ENCODE measurements at places on chromosomes 1 and 21.

DNA sequence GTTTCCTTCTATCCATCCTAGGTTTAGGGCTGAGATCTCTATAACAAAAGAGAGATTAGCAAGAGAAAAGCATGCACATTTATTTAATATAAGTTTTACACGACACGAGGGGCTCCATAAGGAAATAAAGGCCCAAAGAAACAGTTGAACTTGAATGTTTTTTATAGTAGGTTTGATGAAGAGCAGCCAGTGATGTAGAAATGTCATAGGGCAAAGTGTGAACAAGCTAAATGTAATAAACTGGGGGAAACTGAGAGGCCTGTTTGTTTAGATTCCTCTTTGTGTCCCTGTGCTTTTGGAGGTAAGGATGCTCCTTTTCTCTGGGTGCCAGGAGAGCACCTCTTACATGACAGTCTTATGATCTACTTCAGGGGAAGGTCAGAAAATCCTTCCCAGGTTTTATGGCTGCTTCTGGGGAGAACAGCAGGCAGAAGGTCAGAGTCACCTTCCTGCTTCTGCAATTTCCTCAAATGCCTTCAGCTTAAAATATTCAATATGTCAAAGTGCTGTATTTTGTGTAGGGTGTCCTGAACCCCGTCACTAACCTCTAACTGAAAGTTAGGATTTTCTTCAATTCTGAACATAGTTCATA lies 9.5 kb upstream of the HORMAD1 start:
- no peak for DNase-seq

DNA sequence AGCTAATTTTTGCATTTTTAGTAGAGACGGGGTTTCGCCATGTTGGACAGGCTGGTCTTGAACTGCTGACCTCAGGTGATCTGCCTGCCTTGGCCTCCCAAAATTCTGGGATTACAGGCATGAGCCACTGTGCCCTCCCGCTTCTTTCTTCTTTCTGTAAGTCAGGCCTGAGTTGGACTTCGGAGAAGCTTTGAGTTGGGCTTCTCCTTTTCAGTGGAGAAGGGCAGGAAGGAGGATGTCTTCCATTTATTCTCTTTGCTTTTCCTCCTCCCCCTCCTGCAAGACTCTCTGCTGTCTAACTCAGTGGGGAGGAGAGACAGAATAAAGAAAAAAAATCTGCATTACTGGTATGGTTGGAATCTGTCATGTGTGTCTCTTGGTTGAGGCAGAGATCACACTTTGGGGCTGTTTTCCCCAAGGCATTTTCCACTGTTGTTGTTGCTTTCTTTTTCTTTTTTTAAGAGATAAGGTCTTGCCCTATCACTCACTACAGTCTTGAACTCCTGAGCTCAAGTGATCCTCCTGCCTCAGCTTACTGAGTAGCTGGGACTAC lies 13.2 kb upstream of the DEGS1 start:
- no peak for DNase-seq

- peak; percentile 3 for DNase-seq
These were observed 2.7 kb upstream of the MYOC start for GRCh38 chr1:171654942-171655745.

- no peak for DNase-seq
These were observed 294.8 kb downstream of the PCP4 start for GRCh38 chr21:40162075-40162474.

DNA sequence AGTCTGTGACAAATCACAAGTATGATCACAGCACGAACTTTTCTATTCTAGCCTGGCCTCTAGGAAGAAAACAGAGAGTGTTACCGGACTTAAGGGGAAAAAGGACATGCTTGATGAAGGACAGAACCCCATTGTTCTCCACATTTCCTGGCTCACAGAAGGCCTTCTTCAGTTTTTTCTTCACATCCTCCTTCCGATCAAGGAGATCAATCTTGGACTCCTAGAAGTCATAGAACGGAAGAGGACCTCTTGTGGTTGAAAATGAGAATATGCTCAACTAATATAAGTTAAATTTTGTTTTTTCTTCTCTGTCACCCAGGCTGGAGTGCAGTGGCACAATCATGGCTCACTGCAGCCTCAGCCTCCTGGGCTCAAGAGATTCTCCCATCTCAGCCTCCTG lies 30.3 kb downstream of the YARS1 start:
- no peak for DNase-seq

DNA sequence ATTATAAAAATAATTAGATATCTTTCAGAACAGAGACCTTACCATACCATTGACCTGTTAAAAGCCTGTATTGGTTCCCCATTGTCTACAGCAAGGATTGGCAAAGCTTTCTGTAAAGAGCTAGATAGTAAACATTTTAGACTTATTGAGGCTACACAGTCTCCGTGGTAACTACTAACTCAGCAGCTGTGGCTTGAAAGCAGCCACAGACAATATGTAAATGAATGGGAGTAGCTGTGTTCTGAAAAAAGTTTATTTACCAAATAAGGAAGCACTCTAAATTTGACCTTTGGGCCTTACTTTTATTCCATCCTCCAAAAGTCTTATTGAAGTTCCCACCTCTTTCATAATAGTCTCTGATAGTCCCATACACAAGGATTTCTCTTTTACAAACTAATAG lies 39.7 kb downstream of the NUP210L start:
- peak; percentile 2 for DNase-seq

DNA sequence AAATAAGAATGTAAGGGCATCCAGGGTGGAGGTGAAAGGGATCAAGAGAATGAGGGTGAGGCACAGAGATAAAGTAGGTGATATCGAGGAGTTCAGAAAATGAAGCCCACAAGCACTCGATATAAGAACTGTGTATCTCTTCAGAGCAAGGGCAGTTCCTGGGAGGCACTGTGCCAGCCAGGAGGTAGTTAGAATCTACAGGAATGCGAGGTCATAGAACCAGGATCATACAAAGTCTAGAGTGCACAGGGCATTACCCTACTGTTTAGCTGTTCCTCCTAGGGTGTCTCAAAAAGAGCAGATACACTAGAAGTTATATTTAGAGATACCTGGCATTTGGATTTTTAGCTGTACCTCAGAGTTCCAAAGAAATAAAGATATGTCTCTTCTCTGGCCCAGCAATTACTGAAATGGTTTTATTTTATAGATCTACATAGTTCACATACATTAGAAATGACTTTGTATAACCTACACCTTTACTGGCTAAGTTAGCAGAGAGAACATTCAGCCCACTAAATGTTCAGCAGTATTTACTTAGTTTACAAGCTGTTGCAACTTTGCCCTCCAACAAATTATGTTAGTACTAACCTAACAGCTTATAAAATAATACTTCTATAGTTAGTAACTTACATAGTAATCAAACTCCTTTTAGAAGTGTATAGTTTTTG lies 1.6 kb downstream of the OVAAL start:
- no peak for DNase-seq

DNA sequence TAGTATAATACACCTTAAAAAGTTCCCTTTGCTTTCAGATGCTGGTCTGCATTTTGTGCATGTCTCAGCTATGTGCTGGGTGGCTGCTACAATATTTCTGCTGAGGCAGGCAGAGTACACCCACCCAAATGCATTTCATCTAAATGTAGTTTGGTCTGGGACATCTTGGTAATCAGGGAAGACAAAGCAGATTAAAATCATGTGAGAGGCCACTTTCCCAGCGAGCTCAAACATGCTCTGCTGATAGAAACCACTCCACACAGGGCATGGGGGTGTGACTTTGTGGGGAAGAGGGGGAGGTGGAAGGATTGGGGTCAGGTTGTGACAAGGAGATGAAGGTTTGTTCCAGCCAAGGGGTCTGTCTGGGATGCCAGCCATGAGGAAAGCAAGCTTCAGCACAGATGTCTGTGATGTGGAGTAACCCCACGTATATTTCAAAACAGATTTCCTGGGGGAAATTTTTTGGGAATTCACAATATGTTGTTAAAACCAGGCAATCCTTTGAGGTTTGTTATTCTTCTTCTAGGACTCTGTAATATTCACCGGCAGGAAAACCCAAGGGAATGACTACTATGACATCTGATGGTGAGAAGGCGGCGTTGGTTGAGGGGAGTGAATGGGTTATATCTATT lies 255.1 kb upstream of the FGGY start:
- DNase-seq, result no peak

DNA sequence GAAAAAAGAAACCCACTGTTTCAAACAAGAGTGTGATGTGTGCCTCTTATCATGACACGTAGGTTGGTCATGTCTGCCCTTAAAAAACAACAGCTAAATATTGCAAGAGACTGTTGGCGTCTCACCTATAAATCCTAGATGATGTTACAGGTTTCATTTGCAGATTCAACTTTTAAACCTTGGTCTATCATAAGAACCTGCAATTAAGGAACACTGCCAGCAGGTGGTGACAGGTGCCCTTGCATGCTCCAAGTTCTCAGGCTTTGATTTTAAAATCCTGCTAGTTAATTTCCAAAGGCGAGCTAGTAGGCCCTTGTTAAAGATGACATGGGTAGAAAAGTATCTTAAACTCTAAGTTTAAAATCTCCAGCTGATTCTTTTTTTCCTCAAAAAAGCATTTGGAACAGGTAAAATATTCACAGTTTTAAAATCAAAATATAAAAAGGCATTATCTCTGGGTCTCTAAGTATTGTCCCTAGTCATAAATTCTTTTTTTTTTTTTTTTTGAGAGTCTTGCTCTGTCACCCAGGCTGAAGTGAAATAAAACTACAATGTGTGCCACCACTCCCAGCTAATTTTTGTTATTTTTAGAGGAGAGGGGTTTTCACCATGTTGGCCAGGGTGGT lies 39.1 kb downstream of the CLSTN1 start:
- DNase-seq, result peak; percentile 44

GRCh38 chr1:19708567-19709110 lies 44.0 kb downstream of the HTR6 start:
- DNase-seq, result no peak

DNA sequence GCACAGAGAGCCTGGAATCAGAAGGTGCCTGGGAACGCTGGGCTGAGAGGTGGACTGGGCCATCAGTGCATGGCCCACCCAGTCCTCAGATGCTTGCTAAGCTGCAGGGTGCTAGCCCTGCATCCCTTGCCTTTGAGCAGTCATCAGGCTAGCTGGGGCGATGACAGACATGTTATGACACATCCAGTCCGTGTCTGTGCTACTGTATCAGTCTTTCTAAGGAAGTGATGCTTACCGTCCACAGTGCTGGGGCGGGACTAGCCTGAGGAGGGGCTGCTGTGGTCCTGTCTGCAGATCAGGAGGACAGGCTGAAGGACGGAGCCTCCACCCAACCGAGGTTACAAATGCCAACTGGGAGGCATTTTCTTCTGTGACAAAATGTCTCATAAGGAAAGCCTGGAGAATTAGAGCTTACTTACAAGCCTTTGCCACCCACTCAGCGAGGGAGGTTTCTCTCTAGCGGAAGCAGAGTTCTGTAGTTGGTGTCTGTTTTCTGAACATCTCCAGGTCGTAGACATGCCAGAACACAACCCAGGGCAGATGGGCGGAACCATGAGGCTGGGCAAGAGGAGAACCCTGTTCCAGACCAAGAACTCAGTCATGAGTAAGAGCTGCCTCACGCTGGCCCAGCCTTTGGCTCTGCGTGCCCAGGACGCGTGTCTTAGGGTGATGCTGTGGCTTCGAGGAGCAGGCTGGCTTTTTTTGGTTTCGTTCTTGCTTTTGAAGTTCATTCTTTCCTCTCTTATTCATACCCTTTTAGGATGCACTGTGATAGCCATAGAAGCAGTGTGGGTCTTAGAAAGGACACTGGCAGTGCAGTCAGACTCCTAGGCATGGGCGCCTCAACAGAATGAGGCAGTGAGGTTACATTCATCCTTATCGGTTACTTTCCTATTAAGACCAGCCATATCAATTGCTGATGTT lies 14.3 kb downstream of the SLFNL1 start:
- DNase-seq, result no peak

GRCh38 chr1:189958756-189959155 lies 518.9 kb downstream of the BRINP3 start:
- no peak for DNase-seq

- DNase-seq, result no peak
These were observed 83.5 kb downstream of the NDUFS5 start for GRCh38 chr1:39109644-39110043.

GRCh38 chr1:206114692-206115640 lies 2.2 kb downstream of the AVPR1B start:
- DNase-seq, result no peak

GRCh38 chr21:41993744-41994143 lies 16.4 kb downstream of the ZBTB21 start:
- no peak for DNase-seq

GRCh38 chr1:209732725-209733124 lies 23.1 kb upstream of the TRAF3IP3 start:
- no peak for DNase-seq

- DNase-seq, result no peak
These were observed 42.5 kb upstream of the SYT2 start for GRCh38 chr1:202752774-202753173.

GRCh38 chr1:164867590-164867989 lies 308.6 kb downstream of the PBX1 start:
- DNase-seq, result no peak

GRCh38 chr1:109294481-109294880 lies 11.5 kb upstream of the PSRC1 start:
- no peak for DNase-seq

DNA sequence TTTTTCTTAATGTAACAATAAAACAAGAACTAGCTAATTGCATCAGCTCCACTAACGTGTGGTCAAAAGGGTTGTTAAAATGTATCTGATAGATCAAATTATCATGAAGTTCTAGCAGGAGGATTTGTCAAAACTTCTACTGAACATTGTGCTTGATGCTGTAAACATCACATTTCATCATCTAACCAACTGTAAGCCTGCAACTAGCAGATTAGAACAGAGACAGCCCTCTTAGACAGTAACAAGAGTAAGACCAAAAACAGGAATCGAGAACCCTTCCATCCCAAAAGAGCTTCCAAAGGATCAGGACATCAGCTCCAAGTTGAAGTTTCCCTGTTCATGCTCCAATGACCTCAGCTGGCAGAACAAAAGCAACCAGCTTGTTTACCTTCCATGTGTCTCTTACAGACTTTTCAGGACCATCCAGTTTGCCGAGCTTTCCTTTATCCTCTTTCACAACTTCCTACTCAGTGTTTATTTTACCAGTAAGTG lies 44.6 kb downstream of the NIBAN1 start:
- DNase-seq, result peak; percentile 95

DNA sequence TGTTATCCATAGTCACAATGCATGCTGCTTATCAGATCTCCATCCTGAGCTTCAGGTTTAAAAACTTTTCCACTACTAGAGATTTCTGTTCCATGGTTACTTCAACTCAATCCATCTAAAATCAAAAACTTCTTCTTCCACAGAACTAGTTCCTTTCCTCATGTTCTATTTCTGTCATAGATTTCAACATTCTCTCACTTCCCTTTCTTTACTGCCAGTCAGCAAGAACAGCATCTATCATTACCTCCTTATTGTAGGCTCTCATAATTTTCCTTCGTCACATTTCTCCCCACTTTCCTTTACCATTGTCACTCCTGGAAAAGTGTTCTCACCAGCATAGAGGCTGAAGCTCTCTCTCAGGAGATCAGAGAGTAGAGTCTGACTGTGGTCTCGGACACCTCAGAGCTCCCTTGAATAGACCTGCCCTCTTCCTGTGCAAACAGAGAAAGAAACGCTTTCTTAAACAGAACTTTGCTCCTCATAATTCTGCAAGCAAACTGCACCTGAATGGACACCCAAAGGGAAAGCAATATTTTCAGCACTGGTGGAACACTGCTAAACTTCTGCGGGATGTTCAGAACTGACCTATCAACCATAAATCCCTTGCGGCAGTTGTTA lies 48.7 kb upstream of the KIRREL1 start:
- DNase-seq, result no peak

All from DMS153 (cell line).